ENCODE measurements at places on chromosomes 1 and 21.
A peak's percentile ranks its signal among the peaks of the same experiment; 100 is the strongest.

DNA sequence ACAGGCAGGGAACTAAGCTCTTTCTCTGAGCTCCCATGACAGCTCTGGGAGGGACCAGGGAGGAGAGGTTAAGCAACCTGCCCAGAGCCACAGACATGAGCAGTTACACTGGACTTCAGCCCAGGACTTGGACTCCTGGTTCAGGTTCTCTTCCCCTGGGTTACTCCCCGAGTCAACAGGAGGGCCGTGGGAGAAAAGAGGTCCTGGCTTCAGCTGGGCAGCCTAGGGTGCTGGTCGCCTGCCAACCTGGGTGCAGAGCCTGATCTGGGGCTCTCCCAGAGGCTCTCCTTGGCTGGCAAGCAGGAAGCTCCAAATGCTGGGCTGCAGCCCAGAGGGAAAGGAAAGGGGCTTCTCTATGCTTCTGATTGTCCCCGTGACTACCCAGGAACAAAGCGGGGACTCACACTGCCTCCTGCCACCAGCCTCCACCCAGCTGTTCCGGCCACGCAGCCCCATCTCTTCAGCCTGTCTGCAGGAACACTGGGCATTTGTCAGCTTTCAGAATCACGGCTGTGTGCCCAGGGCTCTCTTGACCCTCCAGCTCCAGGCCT lies 141.8 kb downstream of the HIVEP3 start:
- DNase-seq, result no peak

DNA sequence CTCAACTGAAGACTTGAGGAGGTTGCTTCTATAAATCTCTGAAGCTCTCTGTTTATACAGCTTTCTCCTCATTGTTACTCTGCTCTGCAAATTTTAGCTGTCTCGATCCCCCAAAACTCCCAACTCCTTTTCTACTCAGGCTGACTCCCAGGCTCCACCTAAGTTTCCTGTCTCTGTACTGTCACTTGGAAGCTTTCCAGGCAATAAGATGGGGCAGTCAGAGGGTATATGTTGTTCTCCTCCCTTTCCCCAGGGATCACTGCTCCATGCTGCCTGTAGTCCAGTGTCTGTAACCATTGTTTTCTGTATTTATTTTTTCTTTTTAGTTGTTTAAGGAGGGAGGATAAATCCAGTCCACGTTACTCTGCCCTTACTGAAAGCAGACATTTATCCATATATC lies 13.4 kb downstream of the TSNAX start:
- no peak for DNase-seq

- DNase-seq, result no peak
Measured at GRCh38 chr1:11579506-11579905, 74.7 kb downstream of the FBXO2 start.

DNA sequence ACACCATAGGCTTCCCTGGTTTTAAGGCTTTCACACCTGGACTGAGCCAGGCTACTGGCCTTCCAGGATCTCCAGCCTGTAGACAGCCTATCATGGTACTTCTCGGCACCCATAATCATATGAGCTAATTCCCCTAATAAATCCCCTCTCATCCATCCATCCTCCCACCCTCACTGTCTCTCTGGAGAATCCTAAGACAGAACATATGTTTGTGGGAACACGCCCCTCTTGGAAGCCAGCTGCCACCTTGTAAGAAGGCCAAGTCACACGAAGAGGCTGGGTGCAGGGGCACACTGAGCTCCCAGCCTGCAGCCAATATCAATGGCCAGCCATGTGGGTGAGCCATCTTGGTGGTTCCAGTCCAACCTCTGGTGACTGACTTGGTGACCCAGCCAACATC lies 7.4 kb downstream of the CLCC1 start:
- peak; percentile 78 for DNase-seq

All from D341Med (cell line).